Endothelial cell (in vitro differentiated cells): ENCODE measurements at places on chromosomes 7 and 10. TPM values are rescaled to one million over a fixed set of nuclear protein-coding genes. Genes with fewer than 3 reads are reported as not detected.

GRCh38 chr7:7704867-7705266 is 13.5 kb downstream of the RPA3 start:
- peaks cover 10% of the 10 kb centered on the region for H3K4me1 ChIP-seq
- H3K36me3 ChIP-seq = no peaks in the 10 kb centered on the region
- H3K27me3 ChIP-seq = no peaks in the 10 kb centered on the region
- no peak overlapping the region for H3K4me3 ChIP-seq
- no peak overlapping the region for H3K27ac ChIP-seq
- DNase-seq = no peak

DNA sequence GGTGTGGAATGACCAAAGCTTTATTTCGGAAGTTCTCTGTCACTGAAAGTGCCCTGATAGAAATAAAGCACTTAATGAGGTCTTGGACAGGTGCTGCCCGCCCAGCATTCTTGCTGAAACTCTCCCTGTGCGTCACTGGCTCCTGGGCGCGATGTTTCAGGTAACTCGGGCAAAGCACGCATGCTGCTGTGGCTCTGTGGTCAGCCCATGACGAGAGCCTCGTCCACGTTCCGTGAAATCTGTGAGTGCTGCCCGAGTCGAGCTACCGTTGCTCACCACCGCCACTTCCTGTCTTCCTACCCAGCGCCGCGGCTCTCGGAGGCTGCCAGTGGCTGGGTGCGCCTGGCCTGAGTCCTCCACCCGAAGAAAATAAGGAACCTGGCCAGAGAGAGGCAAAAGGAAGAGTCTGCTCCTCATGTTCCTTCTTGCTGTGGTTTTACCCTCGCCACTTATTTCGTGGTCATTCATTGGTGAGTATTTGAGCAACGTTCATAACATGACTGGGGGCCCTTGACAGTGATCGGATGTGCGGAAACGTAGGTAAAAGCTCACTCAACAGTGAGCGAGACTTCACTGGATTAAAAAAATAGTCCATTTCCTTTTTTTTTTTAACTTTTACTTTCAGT is 95.5 kb downstream of the MAP3K8 start:
- no peak overlapping the region for H3K27ac ChIP-seq
- H3K4me3 ChIP-seq = no peak overlapping the region
- no peak for DNase-seq
- no peaks in the 10 kb centered on the region for H3K4me1 ChIP-seq
- no peaks in the 10 kb centered on the region for H3K36me3 ChIP-seq

DNA sequence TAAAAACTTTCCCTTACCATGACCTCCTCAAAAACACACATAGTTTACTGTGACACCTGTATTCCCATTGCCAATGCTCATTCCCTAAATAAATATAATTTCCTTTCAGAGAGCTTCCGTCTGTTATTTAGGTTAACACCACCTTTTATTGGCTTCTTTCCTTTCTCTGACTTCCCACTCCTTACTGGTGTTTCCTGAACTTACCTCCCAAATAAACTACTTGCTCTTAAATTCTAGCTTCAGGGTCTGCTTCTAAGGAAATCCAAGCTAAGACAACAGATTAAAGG is 67.4 kb upstream of the ZNF746 start:
- peaks cover 34% of the 10 kb centered on the region for H3K36me3 ChIP-seq
- H3K27ac ChIP-seq = no peak overlapping the region
- H3K27me3 ChIP-seq = peaks cover 2% of the 10 kb centered on the region
- H3K4me1 ChIP-seq = peaks cover 30% of the 10 kb centered on the region
- DNase-seq = no peak
- no peak overlapping the region for H3K4me3 ChIP-seq

DNA sequence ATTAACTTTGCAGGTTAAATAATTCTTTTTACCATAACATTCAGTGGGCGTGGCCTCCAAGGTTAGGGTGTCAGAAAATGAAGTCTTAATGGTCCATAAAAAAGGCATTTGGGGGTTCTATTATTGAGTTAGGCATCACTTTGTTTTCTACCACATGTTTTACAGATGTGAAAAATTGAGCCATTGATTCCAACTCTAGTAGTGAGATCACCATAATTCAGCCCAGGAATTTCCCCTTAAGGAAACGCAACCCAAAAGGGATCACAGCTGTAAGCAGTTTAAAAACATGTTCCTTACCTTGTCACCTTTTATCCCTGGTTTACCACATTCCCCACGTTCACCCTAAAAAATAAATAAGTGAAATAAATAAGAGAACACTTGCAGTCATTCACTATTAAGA is 24.9 kb downstream of the COL28A1 start:
- no peak overlapping the region for H3K4me3 ChIP-seq
- no peaks in the 10 kb centered on the region for H3K36me3 ChIP-seq
- H3K27ac ChIP-seq = no peak overlapping the region
- DNase-seq = no peak
- no peaks in the 10 kb centered on the region for H3K27me3 ChIP-seq

DNA sequence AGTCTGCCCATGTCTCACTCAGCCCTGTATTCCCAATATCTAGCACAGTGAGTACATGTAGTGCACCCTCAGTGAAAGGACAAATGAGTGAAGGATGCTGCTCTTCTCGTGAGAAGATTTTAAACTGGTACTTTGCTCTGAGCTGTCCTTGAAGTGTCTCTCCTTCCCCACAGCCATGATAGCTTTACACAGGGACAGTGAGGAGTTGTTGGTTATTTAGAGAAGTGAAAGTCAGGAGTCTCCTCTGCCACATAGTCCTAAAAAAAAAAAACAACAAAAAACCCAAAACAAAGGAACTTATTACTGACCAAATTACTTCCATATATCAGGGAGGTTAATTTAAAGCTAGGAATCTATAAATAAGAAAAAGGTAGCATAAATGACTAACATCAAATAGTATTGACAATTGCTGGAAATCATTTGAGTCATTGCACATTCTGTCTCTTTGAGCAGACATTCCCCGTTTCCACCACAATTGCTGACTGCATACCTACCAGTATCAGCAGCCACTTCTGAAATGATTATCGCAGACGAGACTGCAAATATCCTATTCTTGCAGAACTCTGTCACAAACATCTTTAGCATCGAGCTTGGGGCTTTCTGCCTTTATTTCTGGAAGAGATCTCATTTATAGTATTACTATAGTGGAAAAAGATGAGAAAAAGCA is 202.1 kb downstream of the PTEN start:
- DNase-seq = no peak
- peaks cover 5% of the 10 kb centered on the region for H3K36me3 ChIP-seq
- no peak overlapping the region for H3K27ac ChIP-seq

GRCh38 chr7:68306692-68307107 is 1291.6 kb upstream of the AUTS2 start:
- H3K4me1 ChIP-seq = no peaks in the 10 kb centered on the region
- H3K27me3 ChIP-seq = peaks cover 2% of the 10 kb centered on the region
- H3K27ac ChIP-seq = no peak overlapping the region
- DNase-seq = no peak

DNA sequence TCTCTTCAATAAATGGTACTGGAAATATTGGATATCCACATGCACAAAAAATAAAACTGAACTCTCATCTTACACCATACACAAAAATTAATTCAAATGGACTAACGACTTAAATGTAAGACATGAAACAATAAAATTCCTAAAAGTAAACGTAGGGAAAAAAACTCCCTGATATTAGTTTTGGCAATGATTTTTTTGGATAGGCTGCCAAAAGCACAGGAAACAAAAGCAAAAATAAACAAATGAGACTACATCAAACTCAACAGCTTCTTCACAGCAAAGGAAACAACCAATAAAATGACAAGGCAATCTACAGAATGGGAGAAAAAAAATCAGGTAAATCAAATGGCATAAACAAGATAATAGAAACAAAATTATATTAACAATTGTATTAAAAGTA is 65.7 kb downstream of the ORC5 start:
- H3K4me3 ChIP-seq = no peak overlapping the region
- no peak overlapping the region for H3K27ac ChIP-seq
- no peaks in the 10 kb centered on the region for H3K36me3 ChIP-seq
- H3K27me3 ChIP-seq = peaks cover 1% of the 10 kb centered on the region
- H3K4me1 ChIP-seq = no peaks in the 10 kb centered on the region

- no peaks in the 10 kb centered on the region for H3K36me3 ChIP-seq
- no peaks in the 10 kb centered on the region for H3K4me1 ChIP-seq
- DNase-seq = no peak
- no peak overlapping the region for H3K4me3 ChIP-seq
- H3K27me3 ChIP-seq = no peaks in the 10 kb centered on the region
- H3K27ac ChIP-seq = no peak overlapping the region
Observed at GRCh38 chr7:78472519-78472918, 673.9 kb downstream of the PHTF2 start.

DNA sequence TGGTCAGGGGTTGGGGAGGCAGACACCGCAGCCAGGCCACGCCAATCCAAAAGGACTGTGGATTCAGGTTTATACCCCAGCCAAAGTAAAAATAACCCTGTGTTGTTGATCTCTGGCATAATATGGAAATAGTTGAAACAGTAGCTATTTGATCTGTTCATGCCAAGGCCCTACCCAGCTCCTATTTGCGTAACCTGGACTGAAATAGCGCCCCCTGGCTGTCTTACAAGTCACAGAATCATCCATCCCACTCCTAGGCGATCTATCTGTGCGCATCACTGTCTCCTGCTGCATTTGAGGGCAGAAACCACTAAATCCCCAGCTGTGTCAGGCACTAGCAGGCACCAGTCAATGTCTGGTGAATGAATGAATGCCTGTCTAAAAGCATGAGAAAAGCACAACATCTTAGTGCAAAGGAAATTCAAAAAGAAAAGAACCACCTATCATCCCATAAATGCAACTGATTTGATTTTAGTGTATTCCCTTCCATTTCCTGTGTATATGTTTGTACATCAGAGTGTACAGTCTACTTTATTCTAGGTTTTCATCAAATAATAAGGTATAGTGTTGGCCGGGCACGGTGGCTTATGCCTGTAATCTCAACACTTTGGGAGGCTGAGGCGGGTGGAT is 160.0 kb downstream of the SLIT1 start:
- no peaks in the 10 kb centered on the region for H3K36me3 ChIP-seq
- no peaks in the 10 kb centered on the region for H3K4me1 ChIP-seq
- peaks cover 6% of the 10 kb centered on the region for H3K27me3 ChIP-seq
- no peak overlapping the region for H3K27ac ChIP-seq
- DNase-seq = peak; percentile 64

DNA sequence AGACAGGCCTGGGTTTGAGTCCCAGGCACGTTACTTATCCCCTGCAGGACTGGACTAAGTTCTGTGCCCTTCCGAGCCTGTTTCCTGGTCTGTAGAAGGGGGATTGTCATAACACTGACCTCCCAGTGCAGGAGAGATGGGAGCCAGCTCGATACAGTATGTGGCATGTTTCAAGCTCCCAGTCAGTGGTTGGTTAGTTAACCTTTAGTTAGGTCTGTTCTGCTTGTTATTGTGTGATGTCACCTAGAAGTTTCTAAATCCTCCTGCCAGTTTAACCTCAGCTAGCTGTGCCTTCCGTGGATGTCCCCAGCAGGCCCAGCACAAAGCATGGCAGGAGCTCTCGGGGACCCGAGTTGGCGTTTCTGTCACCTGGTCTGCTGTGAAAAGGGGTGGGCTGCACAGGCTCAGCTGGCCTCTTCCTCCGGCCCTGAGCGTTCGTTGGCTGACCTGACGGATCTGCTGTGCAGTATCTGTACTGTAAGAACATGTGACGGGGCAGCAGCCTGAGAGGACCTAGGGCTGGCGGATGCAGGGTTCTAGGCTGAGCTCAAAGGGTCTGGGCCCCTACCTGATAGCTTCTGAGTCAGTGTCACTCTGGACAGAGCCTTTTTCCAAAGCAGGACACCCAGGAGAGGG is 53.0 kb downstream of the SPOCK2 start:
- peaks cover 3% of the 10 kb centered on the region for H3K4me1 ChIP-seq
- no peak overlapping the region for H3K4me3 ChIP-seq
- no peak overlapping the region for H3K27ac ChIP-seq
- no peaks in the 10 kb centered on the region for H3K36me3 ChIP-seq

DNA sequence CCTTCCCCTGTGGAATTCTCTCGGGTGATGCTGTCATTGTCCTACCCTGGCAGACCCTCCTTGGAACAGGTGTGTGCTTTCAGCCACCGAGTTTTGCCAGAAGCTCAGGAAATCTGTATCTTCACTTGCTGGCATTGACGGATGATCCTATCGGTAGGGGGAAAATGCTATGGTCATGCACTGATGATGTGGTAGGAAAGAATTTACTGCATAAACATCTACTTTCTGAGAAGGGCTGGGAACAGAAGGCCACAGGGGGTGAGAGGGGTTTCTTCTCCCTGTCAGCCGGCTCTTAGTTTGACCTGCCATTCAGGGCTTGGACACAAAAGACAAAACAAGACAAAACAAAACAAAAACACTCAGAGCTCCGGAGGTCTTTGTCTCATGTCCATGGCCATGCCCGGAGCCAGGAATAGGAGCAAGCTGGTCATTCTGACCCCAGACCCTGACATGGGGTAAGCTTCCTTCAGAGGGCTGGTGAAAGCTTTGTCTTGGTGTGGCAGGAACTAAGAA is 43.6 kb upstream of the CARD11 start:
- H3K4me3 ChIP-seq = no peak overlapping the region
- H3K27ac ChIP-seq = no peak overlapping the region
- no peak for DNase-seq
- no peaks in the 10 kb centered on the region for H3K4me1 ChIP-seq
- H3K36me3 ChIP-seq = no peaks in the 10 kb centered on the region
- H3K27me3 ChIP-seq = peaks cover 2% of the 10 kb centered on the region

DNA sequence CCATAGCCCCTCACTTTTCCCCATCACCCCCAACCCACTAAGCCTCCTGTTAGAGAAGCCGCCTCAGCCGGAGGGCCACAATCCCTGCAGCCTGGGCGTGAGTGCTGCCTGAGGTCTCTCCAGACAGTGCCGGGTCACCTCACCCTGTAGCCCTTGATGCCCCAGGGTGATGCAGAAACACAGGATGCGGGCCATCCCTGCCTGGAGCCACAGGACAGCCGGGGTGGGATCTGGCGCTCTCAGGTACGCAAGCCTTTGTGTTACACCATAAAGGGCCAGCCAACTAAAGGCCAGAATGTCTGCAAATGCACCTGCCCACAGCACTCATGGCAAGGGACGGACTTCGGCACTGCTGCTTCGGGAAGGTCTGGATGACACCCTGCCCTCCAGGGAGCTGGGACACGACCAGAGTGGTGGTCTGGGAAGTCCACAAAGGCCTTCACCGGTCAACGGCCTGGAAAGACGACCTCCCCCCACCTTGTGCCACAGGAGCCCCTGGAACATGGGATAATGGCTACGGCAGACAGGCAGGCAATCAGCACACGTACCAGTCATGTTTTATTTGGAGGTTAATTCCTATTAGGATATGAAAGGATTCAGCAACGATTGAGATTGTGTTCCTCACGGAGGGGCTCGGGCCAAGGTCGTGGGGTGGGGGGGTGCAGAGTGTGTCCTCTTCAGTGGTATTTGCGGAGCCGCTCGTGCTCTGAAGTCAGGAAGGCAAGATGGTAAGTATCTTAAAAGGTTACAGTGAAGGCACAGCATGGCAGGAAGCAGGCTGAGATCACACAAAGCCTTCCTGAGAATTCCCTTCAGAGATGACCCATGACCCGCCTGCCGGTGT is 8.1 kb downstream of the ATP5MF start:
- DNase-seq = no peak
- peak overlapping the region; percentile 72 for H3K27ac ChIP-seq
- H3K27me3 ChIP-seq = peaks cover 7% of the 10 kb centered on the region
- H3K4me3 ChIP-seq = no peak overlapping the region
- H3K4me1 ChIP-seq = peaks cover 7% of the 10 kb centered on the region
- H3K36me3 ChIP-seq = peaks cover 42% of the 10 kb centered on the region

GRCh38 chr10:75294518-75294865 is 58.7 kb upstream of the COMTD1 start:
- H3K36me3 ChIP-seq = no peaks in the 10 kb centered on the region
- no peak overlapping the region for H3K27ac ChIP-seq
- DNase-seq = no peak
- peak overlapping the region; percentile 80 for H3K4me3 ChIP-seq
- no peaks in the 10 kb centered on the region for H3K4me1 ChIP-seq

- no peak for DNase-seq
- H3K27ac ChIP-seq = no peak overlapping the region
- H3K36me3 ChIP-seq = peaks cover 29% of the 10 kb centered on the region
Observed at GRCh38 chr10:16788125-16788524, 29.1 kb downstream of the RSU1 start.

Gene MBL2
- not detected for total RNA-seq

Gene ADCY1
- 50.7 TPM for total RNA-seq
